ENCODE measurements at places on chromosomes 3 and 15.

DNA sequence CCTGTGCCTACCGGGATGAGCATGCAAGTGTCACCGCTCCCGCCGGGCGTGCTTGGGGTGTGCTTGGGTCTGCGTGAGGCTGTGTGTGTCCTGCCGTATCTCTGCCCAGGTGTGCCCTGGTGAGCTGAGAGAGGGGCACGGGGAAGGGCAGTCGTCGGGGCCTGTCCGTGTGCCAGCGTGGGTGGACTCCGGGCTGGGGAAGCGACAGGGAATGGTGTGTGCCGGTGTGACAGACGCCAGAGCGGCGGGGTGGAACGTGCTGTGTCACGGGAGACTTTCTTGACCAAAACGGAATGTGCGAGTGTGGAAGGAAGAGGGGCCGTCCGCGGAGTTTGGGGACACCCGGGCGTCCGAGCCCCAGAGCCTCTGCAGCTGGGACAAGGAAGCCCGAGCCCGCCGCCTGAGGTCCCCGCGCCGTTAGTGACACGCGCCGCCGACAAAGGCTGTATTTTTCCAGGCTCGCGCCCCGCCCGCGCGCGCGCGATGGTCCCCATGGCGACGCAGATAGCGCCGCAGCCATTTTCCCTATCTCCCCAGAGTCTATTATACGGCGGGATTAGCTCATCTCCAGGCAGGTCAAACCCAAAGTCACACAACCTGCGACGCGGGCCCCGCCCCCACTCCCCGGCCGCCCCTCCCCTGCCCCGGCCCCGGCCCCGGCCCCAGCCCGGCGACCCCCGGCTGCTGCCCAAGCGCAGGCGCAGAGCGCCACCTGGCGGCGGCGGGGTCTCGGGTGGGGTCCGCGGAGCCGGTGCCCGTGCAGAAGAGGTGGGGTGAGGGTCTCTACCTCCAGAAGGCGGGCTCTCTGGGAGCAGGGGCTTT, 4.5 kb upstream of the GATA2 start:
- DNase-seq = peak; percentile 95

DNA sequence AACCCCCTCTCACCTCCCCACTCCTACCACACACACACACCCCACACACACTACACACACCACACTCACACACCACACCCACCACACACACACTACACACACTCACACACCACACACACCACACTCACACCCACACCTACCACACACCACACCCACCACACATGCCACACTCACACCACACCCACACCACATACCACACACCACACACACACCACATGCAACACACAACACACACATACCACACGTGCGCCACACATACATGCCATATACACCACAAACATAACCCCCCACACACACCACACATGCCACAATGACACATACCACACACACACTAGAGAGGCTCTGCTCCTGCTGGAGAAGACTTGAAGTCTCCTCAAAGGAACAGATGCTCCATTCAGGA, 5.9 kb upstream of the ITPKA start:
- DNase-seq = no peak

- peak; percentile 62 for DNase-seq
Observed at GRCh38 chr15:58748852-58749531, 515 bp downstream of the ADAM10 start.

GRCh38 chr3:190024912-190025311, 95.8 kb downstream of the P3H2 start:
- DNase-seq = no peak

DNA sequence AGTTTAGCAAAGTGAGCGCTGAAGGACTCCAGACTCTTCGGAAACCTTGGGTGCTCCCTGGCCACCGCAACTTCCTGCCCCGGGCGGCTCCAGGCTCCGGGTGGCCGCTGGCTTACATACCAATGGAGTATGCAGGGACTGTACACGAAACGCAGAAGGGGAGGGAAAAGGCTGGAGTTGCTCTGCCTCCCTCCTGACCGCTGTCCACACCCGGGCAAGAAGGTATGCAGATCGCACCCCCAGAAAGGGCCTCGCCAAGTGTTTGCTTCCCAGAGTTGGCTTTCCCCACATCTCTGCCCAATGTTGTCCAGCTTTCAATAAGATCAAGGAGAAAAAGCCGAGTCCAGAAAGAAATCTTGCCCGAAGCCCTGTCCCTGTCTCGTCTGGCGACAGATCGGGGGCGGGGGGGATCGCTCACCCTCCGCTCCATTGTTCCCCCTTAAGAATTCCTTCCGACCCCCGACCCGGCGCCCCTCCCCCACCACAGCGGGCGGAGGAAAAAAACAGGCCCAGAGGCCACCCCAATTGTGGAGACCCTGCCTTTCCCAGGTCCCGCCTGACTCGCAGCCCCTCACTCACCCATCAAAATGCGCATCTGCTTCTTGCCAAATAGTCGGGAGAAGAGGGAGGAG, 533 bp downstream of the ARF4 start:
- peak; percentile 42 for DNase-seq

DNA sequence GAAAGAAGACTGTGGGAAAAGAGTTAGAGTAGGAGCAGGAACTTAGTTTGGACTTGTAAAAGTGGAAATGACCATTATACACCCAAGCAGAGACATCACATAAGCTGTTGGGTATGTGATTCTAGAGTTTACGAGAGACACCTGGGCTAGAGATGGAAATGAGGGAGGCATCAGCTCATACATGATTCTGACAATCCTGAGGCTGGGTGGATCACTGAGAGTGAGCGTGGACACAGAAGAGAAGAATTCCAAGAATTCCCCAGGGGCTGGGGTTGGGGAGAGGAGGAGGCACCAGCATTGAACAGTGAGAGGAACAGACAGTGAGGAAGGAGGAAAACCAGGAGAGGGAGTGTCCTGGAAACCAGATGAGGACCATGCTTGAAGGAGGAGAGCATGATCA, 113.5 kb downstream of the KCNAB1 start:
- DNase-seq = no peak

DNA sequence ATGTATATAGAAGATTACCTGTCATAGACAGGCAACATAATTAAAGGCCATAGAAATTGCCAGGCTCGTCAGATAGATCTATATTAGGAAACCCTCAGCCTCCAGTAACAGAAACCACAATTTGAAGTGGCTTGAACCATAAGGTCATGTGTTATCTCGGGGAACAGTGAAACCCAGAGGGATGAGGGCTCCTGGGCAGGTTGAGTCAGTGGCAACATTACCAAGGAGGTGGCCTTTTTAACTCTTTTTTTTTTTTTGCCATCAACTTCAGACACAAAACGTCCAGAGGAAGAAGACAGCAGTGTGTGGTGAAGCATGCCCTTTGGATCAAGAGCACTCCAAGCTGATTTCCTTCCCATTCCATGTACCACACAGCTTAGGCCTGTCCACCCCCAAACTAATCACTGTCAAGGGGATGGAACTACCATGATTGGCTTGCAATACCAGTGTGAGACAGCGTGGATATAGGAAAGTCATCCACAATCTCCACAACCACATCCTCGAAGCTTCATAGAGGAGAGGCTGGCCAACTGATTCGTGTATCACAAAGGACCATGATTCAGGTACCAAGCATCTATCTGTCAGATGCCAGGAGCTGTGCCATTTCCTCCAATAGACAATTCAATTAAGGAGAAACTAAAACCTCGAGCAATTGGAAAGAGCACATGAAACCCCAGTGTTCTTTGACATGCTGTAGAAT, 999 bp upstream of the KIF7 start:
- DNase-seq = no peak

- no peak for DNase-seq
Observed at GRCh38 chr15:101641894-101642293, 10.3 kb downstream of the TM2D3 start.

DNA sequence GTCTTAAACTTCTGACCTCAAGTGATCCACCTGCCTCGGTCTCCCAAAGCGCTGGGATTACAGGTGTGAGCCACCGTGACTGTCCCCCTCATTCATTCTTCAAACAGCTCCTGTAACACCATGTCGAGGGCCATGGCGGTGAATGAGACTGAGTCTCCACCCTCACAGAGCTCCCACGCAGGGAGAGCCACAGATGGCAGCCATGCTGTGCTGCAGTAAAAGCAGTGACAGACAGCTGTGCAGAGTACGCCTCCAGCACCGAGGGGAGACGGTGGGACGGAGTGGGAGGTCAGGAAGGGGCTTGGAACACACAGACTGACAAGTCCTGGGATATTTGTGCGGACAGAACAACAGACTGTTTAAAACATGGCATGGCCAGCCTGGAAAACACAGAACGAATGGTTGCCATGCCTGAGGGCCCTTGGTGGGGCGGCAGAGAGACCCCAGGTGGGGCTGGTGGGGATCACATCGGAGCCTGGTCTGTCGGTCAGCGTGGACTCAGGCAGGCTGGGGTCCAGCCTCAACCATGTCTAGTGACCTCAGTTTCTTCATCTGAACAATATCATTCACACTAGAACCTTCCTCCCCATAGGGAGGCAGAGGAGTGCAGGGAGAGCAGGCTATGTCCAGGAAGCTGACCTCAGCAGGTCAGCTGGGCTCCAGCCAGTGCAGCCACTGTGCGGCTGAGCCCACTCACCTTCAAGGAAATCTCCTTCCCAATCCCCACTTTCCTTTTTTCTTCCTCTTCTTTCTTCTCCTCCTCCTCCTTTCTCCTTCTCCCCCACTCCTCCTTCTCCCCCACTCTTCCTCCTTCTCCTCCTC, 20.6 kb upstream of the LCTL start:
- DNase-seq = no peak

DNA sequence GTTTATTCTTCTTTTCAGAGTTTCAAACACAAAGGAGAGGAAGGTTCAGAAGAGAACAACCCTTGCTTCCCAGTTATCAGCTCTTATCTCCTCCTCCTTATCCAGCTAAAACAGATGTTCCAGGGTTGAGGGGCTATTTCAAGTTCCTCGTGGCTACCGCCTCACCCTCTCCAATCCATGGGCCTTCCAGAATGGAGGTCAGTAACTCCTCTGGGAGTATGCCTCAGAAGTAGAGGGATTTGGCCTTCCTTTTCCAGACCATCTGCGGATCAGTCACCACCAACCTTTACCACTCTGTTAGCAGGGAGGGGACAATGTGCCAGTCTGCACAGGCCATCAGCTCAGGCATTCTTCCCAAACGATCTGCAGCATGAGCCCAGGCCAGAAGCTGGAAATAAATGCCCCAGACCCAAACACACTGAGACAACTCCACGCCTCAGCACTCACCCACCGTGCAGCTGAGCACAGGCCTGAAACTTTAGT, 14.8 kb downstream of the HTR3C start:
- no peak for DNase-seq

GRCh38 chr3:108525256-108525655, 14.9 kb upstream of the MYH15 start:
- DNase-seq = no peak

GRCh38 chr3:194369522-194370279, at the start of gene LRRC15:
Gene LRRC15, minus strand, starts transcription at chr3:194369743. Its CDS starts 8,700 bp downstream, at chr3:194361043.
- no peak for DNase-seq

DNA sequence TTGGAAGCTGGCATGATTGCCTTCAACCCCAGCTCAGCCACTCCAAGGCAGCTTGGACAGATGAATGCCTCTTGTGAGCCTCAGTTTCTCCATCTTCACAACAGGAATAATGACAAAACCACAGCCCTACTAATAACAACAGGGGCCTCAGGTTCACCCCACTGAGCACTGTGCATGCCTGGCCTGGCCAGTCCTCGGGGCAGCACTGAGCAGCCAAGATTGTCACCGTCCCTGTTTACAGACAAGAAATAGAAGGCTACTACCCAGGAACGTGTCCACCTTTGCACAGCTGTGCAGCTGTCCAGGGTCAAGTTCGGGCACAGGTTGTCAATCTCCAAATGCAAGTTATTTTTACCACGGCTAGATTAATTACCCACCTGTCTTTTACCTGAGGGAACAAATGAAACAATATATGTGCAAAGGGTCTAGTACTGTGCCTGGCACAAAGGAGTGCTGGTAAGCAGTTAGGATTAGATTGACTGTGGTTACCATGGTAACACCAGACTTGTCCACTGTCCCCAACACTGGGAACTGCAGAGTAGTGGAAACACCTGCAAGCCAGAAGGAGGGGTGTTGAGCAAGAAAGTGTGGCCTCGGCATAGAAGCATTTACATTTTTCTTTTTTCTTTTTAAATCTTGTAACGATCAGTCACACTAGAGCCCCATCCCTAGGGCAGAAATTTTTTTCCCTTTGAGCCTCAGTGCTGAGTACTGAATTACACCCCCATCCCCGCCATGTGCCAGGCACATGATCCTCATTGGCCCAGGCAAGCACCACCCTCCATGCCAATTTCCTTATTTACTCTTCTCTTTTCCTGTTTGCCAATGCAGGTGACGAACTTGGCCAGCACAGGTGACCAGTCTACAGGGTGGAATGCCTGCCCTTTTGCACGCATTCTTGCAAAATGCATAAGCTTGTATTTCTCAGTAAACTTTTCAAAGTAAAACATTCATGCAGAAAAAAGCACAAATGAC, 66.3 kb upstream of the SLC6A6 start:
- no peak for DNase-seq

GRCh38 chr3:156787926-156788663, 38.1 kb upstream of the LEKR1 start:
- DNase-seq = peak; percentile 9

- DNase-seq = no peak
Observed at GRCh38 chr15:44794072-44794471, 57.7 kb downstream of the TRIM69 start.

DNA sequence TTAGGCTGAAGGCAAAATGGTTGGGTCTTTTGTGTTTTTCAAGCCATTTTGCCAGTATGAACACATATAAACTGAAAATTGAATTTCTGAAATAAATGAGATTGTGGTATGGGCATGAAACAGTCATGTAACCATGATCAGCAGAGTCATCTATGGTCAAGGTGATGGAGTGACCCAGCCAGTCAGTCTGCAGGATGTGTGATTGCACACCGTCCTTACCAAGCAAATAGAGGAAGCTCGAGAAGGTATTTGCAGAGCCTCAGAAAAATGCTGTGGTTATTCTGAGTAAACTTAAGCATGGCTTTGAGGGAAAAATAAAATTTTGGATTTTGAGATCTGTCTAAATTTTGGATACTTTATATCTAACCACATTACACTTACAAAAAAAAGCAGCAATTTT, 95.9 kb upstream of the RNF7 start:
- no peak for DNase-seq

- no peak for DNase-seq
Observed at GRCh38 chr3:58544541-58544940, 7.6 kb upstream of the ACOX2 start.
